Stimulated activated CD8-positive, alpha-beta memory T cell treated with anti-CD3 and anti-CD28 coated beads, Interleukin-15, amount 100 ng/mL, for 1 hour (primary cell): ENCODE measurements at places on chromosomes 7 and 10.

- no peak for DNase-seq
These were observed 57.6 kb downstream of the MEOX2 start for GRCh38 chr7:15628876-15629275.

DNA sequence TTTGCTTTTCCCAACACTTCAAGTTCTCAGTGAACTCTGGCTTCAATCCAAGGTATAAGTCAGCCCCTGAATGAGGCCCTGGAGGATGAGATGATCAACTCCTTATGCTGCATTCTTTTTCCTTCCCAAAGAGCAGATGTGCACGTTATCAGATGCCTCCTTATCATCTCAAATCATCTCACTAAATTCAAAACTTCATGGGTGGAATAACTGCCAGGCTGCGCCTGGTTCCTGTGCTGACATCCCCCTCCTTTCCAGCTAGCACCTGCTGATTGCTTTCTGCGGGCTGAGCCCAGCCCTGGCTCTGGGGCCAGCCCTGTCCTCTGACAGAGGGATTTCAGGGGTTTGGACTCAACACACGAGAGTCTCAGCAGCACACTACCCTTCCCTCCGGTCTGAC, 44.9 kb downstream of the TLL2 start:
- no peak for DNase-seq

DNA sequence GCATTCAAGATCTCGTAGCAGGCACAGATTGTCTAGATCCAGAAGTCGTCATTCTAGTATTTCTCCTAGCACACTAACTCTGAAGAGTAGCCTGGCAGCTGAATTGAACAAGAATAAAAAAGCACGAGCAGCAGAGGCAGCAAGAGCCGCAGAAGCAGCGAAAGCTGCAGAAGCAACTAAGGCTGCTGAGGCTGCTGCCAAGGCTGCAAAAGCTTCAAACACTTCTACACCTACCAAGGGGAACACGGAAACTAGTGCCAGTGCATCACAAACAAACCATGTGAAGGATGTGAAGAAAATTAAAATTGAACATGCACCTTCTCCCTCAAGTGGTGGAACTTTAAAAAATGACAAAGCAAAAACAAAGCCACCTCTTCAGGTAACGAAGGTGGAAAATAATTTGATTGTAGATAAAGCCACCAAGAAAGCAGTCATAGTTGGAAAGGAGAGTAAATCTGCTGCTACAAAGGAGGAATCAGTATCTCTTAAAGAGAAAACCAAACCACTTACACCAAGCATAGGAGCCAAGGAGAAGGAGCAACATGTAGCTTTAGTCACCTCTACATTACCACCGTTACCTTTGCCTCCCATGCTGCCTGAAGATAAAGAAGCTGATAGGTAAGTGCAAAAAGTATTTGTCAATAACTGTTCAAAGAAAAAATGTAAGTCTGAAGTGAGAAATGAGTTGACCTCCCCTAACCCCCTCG, 37.7 kb downstream of the CDK13 start:
- DNase-seq: no peak

DNA sequence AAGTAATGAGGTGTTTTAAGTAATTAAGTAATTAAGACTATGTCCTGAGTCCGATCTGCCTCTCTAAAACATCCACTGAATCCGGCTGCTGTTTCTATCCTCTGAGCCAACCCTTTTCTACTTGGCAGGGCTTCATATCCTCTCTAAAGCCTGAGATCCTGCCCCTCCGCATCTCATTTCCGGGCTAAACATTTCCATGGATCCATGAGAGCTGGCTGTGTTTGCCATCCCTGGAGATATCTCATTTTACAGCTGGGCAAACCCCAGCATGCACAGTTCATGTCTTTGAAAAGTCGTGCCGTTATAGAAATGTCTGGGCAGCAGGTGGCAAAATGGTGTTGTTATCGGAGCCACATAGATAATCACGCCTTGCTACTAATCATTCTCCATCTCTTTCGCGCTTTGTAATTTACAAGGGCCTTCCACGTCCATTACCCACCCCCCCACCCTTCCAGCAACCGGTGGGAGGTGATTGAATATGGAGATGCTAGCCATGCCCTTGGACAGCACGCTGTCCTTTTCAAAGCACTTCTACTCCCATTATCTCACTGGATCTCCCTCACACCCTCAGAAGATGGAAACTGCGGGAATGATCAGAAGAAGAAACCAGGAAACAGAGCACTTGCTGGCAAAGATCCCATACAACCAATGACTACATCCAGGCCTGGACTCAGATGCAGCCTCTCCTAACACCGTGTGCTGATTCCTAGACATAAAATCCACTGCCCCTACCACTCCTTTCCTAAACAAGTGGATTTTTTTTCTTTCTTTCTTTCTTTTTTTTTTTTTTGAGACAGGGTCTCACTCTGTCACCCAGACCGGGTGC, 1189.2 kb downstream of the TYW1 start:
- no peak for DNase-seq

DNA sequence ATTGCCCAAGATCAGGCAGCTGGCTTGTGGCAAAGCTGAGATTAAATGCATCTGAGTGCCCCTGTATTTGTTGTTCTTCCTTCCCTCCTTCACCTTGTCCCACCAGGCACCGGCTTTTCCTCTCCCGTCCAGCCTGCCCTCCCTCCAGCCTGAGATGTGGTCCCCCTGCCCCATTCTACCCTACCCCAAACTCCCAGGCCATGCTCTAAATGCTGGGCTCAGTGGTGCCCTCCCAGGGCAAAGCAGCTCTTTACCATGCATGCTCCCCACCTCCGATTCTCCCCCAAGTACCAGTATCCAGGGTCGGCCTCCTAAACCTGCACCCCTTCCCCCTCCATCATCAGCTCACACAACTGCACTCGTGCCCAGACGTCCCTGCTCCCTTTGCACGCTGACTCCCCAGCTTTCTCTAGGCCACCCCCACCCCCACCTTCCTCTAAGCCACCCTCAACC, 36.5 kb downstream of the CALML5 start:
- no peak for DNase-seq

- no peak for DNase-seq
These were observed 217.0 kb downstream of the MAGI2 start for GRCh38 chr7:79236352-79237028.

DNA sequence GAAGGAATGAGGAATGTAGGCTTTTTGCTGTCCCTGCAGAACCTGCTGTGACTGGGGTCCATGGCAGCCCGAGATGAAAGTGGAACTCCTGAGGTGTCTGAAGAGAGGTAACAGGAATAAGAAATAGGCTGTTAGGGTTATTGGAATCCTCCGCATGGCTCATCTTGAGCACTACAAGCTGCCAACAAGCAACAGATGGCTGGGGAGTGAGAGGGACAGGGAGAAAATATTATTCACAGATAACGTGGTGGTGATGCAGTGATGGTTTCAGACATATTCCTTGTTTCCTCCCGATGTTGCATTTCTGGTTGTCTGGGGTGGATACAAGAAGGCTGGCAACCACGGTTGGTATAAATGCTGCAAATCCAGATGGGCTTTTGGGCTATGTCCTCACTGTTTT, 46.1 kb downstream of the AP3M1 start:
- DNase-seq: no peak
